ENCODE measurements at places on chromosomes 4 and X.

DNA sequence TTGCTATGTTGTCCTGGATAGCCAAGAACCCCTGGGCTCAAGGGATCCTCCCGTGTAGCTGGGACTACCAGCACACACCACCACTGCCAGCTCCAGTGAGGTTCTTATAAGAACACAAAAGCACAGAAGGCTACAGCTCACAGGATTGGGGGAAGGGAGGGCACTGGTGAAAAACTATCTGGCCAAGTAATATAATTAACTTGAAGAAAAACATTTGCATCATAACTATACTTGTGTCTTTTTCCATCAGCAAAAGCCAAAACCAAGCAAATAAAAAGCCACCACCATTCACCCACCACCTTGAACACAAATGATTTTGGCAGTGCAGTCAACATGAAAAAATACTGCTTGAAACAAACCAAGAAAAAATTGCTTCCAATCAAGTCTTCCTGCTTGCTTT, 188.2 kb downstream of the MAML3 start:
- no peak for DNase-seq

DNA sequence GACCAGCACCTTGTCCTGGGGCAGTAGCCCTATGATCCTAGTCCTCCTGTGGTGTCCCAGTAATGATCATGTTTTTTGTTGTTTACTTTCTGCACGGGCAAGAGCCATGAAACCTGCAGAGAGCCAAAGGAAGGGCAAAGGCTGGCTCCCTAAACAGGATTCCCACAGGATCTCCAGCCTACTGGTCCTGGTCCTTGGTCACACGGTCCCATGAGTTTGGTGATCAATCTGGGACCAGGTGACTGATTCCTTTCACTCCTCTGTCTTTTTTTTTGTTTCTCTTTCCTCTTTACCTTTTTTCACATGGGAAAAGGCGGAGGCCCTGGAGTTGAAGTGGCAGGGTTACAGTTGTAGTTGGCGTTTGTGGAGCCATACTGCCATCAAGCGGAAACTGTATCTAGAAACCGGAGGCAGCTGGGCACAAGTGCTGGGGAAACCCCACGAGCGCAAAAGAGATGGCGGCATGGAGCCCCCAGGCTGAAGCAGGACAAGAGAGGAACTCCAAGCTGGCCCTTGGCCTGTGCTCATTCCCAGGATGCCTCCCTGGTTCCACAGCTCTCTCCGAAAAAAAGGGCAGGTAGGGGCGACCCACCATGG, 34.6 kb downstream of the NBDY start:
- peak; percentile 3 for DNase-seq

DNA sequence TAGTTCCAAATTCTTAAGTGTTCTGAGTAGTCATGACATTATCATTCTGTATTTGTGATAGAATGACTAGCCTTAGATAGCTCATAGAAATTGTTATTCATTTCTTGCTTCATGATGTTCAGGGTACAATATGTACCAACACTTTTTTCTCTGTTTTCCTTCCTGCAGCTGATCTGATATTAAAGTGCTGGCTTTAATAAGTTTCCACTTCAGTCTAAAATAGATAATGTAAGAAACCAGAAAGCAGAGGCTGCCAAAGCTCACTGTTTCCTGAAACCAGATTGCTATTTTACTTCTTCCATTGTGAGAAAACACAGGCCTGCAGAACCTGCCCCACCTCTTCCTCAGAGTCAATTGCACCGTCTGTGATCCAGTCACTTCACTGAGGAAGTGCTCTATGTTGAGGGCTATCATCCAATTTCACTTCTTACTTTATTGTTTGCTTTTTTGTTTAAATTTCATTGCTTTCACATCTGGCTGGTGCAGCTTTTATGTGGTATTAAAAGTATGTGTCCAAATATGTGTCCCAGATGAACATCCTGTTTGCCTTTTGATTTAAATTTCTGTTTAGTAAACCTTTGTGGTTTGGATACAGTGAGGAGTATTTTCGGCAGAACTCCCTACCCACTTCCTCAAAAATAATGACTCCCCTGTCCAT, 652.1 kb downstream of the ANKRD50 start:
- peak; percentile 1 for DNase-seq

DNA sequence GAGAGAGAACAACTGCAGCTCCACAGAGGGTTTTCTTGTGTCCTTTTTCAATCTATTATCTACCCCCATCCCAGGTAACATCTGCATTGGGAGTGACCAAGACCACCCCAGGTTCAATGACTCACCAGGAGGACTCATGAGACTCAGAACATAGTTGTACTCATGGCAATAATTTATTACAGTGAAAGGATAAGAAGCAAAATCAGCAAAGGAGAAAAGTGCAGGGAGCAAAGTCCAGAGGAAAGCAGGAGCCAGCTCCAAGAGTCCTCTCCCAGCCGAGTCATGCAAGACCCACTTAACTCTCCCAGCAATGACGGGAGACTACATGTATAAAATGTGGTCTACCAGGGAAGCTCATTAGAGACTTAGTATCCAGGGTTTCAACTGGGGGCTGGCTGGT, 129.5 kb upstream of the RBPJ start:
- DNase-seq = no peak

GRCh38 chr4:95087657-95088455, 330.1 kb downstream of the BMPR1B start:
- DNase-seq = no peak

All from GM23338 (cell line).